Activated CD4-positive, alpha-beta T cell treated with anti-CD3 and anti-CD28 coated beads, Interleukin-2, amount 50 U/mL, for 16 hours (primary cell): ENCODE measurements at places on chromosomes 3 and 15.

DNA sequence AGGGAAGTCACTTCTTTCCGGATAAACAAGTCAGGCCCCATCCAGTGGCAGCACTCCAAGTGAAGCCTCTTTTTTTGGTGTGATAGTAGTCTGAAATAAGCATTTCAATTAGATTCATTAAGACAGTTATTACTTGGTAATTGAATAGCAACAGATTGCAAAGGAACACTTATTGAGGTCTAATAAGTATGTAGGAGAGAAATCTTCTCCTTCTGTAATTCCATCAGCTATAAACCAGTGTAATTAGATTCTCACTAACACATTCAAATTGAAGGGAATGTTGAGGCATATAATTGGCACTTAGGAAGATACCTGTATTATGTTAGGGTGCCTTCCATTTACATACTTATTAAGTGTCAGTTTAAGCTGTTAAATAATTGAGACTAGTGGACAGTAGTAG is 73.9 kb downstream of the SEMA6D start:
- no peak for DNase-seq

DNA sequence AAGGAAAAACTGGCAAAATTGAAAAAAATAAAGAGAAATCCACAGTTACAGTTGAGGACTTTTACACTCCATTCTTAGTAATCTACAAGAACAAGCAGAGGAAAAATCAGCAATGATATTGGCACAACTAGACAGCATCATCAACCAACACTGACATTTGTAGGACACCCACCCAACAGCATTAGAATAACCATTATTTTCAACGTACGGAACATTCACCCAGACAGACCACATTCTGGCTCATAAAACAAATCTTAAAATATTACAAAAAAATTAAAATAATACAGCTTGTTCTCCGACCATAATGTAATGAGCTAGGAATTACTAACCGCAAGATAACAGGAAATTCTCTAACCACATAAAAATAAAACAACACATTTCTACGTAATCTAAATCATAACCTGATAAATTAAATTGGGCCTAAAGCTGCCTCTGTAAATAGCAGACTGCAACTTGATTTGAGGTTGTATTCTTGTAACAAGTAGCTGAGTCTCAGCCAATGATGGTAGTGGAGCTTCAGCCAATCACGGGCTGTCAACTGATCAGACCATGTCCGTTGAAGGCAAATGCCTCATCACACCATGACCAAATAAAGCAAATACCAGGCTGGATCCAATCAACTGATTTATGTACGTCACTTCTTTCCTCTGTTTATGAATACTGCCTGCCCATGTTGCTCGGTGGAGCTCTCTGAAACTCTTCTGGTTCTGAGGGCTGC is 9.2 kb downstream of the PLSCR4 start:
- no peak for DNase-seq

- no peak for DNase-seq
These were observed 37.7 kb downstream of the SLC6A6 start for GRCh38 chr3:14440168-14440518.

DNA sequence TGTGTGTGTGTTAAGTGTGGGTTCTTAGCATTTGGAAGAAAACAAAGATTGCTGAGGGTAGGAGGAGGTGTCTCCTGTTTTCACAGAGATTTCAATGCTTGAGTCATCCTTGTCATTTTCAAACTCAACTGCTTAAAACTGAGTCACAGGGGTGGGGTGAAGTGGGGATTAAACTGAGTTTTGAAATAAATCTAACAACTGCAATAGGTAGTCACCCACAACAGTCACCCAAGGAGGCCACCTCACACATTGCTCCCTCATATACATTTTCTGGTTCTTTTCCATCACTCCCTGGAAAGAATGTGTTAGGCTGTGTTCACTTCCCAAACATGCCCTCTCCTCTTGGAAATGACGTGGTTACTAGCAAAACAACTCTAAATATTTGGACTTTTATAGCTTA is 187.7 kb upstream of the CMC1 start:
- peak; percentile 69 for DNase-seq

DNA sequence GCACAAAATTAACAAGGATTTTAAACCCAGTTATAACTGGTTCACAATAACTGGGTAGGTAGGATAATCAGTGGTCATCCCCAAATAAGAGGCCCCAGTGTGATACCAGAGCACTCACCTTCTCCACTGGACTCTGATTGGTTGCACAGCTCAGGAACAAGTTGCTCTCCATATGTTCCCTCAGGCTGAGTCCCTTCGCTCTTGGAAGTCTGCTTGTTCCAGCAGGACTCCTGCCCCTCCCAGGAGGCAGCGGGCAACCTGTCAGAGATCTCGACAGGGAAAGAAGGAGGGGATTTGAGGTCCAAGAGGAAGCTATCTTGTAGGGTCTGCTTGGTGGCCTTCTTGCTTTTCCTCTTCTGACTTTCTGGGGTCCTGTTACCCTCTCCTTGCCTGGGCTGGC is 51.6 kb upstream of the HEG1 start:
- DNase-seq: no peak

DNA sequence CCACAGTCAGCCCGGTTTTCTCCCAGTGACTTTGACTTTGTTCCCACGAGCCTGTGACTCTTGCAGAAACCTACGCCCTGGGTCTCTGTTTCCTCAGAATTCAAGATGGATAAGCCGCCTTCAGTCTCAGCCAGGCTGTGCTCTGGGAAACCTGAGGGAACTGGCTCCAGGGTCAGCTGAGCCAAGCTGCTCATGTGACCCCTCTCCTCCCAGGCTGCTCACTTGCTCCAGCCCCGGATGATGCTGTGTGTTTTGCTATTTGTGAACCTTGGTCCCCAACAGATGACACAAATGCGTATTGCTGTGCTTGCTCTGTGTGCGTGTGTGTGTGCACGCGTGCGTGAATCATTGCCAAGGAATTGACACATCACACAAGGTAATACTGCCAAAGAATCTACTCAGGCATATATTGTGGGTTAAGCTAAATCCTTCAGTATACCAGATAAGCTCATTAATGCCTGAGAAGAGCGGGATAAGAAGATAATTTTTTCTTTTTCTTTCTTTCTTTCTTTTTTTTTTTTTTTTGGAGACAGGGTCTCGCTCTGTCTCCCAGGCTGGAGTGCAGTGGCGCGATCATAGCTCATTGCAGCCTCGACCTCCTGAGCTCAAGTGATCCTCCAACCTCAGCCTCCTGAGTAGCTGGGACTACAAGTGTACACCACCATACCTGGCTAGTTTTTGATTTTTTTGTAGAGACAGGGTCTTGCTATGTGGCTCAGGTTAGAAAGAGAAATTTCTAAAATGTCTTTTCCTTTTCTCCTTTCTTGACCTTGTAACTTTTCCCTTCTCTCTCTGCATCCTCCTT is 29.2 kb upstream of the UMPS start:
- no peak for DNase-seq

DNA sequence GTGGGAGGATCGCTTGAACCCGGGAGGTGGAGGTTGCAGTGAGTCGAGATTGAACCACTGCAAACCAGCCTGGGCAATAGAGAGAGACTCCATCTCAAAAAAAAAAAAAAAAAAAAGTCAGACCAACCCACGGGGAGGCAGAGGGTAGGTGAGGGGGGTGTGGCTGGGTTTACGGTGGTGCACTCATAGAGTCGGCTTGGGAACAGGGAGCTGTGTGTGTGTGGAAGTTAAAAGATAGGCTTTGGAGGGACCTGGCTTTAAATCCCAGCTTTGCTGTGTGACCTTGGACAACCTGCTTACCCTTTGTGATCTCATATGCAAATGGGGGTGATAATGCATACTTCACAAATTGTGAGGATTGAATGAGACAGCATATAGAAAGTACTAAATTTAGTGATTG is 10.0 kb upstream of the ISLR2 start:
- no peak for DNase-seq

GRCh38 chr3:46361408-46362283 is 7.7 kb downstream of the CCR2 start:
- peak; percentile 51 for DNase-seq

- no peak for DNase-seq
These were observed 2.3 kb downstream of the P3H2 start for GRCh38 chr3:190118438-190118837.

DNA sequence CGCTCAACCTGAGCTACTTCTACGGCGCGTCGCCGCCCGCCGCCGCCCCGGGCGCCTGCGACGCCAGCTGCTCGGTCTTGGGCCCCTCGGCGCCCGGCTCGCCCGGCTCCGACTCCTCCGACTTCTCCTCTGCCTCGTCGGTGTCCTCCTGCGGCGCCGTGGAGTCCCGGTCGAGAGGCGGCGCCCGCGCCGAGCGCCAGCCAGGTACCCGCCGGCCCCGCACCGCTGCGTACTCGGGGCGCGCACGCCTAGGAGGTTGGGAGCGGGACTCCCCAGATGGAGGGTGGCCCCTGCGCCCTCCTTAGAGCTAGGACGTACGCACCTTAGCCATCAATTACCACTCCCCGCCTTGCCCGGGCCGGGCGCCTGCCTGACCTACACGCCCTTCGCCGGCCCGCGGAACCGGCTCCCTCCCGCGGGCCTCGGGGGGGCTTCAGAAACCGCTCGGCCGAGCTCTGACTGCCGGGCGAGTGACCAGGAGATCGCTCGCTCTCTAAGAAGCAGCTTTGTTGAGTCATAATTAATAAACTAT is 466 bp downstream of the NFKBIZ start:
- DNase-seq: peak; percentile 42

GRCh38 chr3:18334837-18335601 is 90.1 kb downstream of the SATB1 start:
- no peak for DNase-seq

GRCh38 chr3:191336833-191337232 is 6.5 kb upstream of the UTS2B start:
- no peak for DNase-seq

DNA sequence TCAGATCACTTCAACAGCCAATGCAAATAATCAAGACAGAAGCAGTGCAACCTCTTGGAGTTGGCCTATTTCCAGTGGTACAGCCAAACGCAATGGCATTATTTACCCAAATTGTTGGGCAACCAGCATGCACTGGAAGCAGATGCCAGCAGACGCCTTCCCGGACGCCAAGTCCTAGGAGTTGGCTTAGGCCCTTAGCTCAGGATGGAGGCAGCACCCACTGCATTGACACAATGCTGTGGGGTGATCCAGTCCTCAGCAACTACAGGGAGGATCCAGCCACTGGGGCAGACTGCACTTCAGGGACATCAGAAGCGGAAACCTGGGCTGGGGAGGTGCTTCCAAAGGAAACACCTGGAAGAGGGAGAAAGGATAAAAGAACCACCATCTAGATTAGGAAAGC is 290.4 kb downstream of the FAM43A start:
- no peak for DNase-seq

DNA sequence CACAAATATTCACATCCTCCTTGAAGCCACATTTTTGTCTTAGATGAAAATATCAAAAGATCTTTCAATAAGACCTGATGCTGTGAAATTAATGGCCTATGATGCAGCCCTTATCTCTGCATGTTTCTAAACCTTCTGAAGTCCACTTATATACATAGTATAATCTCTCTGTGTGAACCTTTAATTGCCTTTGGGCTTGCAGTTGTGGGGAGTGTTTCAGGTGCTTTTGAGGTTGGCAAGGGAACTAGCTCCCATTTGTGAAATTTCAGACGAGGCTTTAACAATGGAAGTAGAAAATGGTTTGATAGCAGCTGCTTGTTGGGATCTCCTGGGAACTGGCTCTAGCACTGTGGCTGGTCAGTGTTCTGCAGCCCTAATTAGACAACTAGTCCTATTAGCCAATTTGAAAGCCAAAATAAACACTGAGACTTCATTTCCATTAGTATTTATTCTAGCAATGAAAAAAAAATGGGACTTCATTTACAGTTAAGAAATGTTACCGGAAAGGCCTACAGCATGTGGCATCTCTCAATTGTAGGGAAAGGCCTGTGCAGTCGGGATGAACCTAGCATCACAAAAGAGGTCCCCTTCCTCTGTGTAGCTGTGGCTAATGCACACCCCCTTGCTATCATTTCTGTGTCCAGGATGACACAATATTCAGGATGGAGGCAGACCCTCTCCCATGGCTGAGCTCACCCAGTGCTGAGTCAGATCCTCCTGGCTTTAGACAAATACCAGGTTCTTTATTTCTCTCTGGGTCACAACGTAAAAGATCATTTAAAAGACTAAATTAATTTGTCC is 140.7 kb upstream of the TRIM42 start:
- DNase-seq: no peak

- no peak for DNase-seq
These were observed 33.6 kb downstream of the MECOM start for GRCh38 chr3:169629895-169630294.

DNA sequence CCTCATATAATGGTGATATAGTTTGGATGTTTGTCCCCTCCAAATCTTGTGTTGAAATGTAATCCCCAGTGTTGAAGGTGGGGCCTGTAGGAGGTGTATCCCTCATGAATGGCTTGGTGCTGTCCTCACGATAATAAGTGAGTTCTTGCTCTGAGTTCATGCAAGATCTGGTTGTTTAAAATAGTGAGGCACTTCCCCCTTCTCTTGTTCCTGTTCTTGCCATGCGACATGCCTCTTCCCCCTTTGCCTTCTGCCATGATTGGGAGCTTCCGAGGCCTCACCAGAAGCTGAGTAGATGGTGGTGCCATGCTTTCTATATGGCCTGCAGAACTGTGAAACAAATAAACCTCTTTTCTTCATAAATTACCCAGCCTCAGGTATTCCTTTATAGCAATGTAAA is 39.2 kb downstream of the REC114 start:
- DNase-seq: no peak

GRCh38 chr3:119239206-119239820 is 1.4 kb downstream of the B4GALT4 start:
- DNase-seq: no peak

- no peak for DNase-seq
These were observed 334.2 kb upstream of the IL12A start for GRCh38 chr3:159654183-159655134.

GRCh38 chr15:98311566-98312188 is 336.7 kb upstream of the IGF1R start:
- peak; percentile 70 for DNase-seq

GRCh38 chr15:55669270-55669669 is 73.7 kb downstream of the PRTG start:
- DNase-seq: no peak

GRCh38 chr3:7271631-7272030 is 410.7 kb downstream of the GRM7 start:
- DNase-seq: no peak

DNA sequence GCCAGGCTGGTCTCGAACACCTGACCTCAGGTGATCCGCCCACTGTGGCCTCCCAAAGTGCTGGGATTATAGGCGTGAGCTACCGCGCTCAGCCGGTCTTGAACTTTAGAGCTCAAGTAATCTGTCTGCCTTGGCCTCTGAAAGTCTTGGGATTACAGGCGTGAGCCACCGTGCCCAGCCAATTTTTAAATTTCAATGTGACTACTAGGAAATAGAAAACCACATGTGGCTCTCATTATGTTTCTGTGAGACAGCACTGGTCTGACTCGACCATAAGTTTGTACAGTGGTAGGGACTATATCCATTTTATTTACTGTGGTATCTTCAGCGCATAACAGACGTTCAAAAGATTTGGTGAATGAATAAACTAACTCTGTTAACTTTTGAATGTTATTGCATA is 9.1 kb downstream of the ZFAND6 start:
- DNase-seq: peak; percentile 58

DNA sequence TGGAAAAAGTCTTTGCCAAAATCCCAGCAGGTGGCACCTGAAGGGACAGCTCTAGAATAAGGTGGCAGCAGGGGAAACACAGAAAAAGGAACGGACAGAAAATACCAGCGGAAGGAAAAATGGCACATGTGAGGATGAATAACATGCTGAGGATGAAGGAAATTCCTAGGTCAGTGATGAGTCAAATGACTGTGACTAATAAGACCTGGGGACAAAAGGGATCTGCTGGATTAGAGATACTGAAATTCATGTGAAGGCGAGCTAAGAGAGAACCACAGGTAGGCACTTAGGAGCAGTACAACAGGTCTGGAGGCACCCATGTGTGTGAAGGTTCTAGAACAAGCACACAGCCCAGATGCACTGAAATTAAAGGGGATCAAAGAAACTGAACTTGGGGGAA is 482.5 kb downstream of the FOXP1 start:
- DNase-seq: no peak
